ENCODE measurements at places on chromosomes 12 and 14.

DNA sequence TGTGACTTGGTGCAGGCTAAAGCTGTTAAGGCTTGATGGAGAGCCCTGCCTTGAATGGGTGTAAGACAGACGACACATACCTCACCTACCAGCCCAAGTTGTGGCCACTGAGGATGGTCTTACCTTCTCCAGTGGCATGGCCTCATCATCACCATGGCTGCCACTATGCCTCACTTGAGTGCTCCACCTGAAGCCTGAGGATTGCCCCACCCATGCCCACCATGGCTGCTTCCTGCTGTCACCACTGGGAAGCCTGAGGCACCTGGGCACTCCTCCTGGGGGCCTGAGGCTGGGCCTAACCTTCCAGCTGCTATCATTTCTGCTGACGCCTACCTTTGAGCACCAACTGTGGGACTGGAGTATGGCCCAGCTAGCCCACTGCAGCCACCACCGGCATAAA is 1605.7 kb upstream of the FLRT2 start:
- no peak for DNase-seq

- no peak for DNase-seq
These were observed 104.2 kb downstream of the PCNX1 start for GRCh38 chr14:71011479-71011878.

- DNase-seq, result no peak
These were observed 958.5 kb upstream of the SEL1L start for GRCh38 chr14:82492157-82492556.

DNA sequence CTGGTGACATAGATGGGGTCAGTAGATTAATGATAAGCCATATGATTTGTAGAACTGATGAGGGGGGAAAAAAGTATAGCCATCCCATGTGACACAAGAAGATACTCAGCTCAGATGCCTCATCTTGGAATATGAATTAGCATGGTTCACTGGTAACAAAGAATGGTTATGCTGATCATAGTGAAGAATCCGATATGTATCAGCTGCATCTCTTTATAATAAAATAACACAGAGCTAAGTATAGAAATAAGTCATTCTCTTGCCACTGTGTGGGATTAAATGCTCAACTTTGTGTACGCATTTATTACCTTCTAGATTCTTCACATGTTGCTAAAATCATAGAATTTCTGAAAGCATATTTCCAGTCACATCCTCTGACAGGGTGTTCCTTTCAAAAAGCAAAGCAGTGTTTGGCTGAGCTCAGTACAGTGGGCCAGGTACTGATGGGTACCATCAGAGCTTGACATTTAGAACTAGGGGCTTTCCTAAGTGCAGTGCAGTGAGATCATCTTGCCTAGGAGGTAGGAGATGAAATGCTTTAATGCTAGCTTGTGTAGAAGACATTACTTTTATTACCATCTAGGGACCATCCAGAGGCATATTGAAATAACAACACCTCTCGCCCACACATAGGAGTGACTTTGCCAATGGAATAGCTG is 256.2 kb downstream of the TMEM117 start:
- DNase-seq, result no peak

- no peak for DNase-seq
These were observed 81.5 kb upstream of the MYF6 start for GRCh38 chr12:80625901-80626300.

GRCh38 chr12:26566675-26567074 is 266.3 kb downstream of the ITPR2 start:
- peak; percentile 52 for DNase-seq

GRCh38 chr14:22303589-22304195 is 285.3 kb downstream of the DAD1 start:
- peak; percentile 31 for DNase-seq

DNA sequence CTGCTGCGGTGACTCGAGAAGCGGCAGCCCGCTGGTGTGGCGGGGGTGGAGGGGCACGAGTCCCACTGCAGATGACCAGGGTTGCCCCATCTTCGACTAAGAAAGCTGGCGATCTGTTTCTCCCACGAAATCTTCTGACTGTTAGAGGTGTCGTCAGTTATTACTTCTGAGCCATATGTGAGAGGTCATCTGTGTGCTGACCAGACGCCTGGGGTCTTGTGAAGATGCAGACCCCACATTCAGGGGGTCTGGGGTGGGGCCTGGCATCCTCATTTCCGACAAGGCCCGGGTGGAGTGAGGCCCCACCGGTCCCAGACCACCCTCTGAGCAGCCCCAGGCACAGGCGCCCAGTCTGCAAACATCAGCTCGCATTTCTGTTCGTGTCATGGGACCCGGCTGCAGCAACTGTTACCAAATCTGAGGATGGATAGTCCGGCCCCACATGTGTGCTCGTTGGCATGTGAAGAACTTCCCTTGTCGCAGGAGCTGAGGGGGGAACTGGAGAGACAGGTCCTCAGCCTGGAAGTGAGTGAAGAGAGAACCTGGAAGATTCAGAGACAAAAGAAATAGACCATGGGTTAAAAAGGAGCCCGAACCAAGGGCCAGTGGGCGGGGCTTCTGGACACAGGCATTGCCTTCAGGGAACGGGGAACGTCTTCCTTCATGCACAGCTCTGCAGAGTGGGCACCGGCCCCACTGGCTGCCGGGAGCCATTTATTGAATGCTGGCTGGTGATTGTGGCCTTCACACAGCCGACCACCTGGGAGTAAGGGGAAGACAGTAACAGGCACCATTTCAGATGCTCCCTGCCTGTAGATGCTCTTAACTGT is 135.2 kb downstream of the ADGRD1 start:
- DNase-seq, result no peak

GRCh38 chr14:79514700-79515099 is 696.6 kb downstream of the DIO2 start:
- DNase-seq, result peak; percentile 24

DNA sequence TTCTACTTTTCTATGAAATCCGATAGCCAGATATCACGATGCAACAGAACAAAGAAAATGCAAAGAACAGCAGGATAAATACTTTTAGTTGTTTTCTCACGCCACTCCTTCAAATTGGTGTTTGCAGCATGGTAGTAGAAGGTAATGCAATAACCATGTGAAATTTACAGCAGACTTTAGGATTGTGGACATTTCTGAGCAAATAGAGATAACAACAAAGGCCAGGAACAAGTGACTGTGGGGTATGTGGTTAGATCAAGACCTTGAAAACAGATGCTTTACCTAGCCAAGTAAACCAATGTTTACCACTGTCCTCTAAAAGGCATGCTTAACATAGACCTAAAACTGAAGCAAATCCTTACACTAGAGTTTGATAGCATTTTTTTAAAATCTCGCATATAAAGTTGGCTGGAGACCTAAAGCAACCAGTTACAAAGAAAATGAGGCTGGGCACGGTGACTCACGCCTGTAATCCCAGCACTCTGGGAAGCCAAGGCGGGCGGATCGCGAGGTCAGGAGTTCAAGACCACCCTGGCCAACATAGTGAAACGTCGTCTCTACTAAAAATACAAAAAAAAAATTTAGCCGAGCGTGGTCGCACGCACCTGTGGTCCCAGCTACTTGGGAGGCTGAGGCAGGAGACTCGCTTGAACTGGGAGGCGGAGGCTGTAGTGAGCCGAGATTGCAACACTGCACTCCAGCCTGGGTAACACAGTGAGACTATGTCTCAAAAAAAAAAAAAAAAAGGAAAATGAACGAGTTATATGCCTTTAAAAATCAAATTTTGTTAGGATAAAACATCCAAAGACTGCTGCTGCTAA is 123.2 kb upstream of the FOXN3 start:
- DNase-seq, result no peak

DNA sequence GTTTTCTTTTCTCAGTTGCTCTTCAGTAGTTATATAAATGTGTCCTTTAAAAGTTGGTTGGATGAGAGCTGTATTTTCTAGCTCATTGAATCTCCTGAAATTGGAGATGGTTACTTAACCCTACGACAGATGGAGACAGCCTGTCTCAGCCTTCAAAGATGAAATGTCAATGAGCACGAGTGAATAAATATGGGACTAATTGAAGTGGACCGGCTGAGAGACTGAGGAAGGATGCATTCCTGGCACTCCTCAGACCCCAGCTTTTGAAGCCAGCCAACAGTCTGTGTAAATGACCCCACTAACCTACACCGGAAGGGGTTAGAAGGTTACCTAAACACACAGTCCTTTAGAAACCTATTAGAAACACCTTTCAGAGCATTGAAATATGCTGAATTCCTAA is 46.6 kb downstream of the PDZRN4 start:
- no peak for DNase-seq

GRCh38 chr12:66573605-66574004 is 105.3 kb downstream of the GRIP1 start:
- DNase-seq, result no peak

Measured in GM03348 (cell line).